ENCODE measurements at places on chromosomes 6 and 20.

DNA sequence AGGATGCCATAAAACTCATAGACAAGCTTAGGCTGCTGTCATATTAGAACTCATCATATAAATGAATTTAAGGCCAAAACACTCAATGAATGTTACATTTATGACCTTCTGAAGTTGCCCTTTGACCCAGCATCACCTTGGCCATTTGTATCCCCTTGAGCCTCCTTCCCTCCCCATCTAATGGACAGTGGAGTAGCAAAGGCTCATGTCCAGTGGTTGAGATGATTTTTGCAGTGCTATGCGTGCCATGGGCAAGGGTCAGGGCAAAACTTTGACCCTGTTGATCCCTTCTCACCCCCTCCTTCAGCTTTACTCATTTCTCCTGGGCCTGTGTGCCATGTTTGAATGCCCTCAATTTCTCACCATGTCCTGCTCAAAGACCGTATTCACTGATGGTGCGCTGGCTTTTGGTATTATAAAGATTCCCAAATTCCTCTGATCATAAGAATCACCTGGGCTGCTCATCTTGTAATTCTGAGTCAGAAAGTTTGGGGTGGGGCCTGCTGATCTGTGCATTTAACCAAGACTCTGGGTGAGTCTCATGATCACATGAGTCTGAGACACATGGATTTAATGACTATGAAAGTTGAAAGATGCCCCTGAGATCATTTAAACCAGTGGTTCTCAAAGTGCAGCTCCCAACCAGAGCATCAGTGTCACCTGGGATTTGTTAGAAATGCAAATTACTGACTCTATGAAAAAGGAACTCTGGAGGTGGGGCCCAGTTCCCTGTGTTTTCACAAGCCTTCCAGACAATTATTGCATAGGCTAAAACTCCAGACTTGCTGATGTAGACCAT is 57.5 kb upstream of the IL20RA start:
- DNase-seq = no peak

GRCh38 chr6:122393351-122393896 is 6.0 kb upstream of the HSF2 start:
- no peak for DNase-seq

DNA sequence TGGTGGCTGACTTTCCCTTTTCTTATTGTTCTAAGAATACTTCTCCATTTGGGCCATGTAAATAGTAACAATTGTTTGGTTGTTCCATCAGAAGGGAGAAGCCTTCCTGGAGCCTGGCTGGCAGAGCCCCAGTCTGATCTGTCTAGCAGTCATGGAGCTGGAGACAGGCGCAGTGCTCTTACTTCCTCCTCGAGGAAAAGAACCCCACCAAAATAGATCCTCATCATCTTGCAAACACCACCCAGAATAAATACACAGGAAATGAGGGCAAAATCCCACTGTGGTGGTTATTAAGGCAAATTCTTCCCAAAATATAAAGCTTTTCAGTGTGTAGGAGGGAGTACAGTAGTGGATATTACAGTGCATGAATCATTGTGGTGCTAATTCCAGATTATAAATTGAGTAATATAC is 195.1 kb upstream of the SGK1 start:
- DNase-seq = no peak

DNA sequence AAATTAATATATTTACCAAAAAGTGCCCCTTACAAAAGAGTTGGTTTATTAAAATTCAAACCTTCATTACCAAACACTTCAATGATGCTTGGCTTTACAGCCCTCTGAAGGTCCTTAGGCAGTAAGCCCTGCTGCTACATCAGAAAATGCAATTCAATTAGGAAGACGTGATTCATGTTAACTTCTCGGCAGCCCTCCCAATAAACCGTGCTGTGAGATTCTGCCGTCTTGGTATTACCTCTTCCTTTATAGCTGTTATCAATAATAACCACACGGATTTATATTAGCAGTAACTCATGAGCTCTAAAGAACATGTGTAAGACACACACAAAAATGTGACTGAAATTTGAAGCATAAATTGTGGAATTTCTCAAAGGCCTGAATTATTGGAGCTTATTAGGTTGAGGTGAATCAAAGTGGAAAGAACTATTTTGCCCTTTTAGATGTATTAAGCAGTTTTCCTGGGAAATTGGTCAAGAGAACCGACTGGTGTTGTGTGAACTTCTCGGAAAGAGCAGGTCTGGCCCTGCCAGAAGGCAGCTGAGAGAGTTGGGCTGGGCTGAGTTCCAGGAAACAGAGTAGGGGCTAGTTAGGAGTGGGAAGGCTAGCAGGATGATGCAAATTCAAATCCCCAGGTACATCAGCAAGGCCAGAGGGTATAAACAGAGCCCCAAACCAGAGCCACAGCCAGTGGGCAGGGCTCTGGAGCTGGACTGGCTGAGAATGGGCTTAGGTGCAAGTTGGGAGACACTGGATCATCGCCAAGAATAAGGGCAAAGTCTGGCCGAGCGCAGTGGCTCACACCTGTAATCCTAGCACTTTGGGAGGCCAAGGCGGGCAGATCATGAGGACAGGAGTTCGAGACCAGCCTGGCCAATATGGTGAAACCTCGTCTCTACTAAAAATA is 33.1 kb downstream of the FGD2 start:
- DNase-seq = no peak

DNA sequence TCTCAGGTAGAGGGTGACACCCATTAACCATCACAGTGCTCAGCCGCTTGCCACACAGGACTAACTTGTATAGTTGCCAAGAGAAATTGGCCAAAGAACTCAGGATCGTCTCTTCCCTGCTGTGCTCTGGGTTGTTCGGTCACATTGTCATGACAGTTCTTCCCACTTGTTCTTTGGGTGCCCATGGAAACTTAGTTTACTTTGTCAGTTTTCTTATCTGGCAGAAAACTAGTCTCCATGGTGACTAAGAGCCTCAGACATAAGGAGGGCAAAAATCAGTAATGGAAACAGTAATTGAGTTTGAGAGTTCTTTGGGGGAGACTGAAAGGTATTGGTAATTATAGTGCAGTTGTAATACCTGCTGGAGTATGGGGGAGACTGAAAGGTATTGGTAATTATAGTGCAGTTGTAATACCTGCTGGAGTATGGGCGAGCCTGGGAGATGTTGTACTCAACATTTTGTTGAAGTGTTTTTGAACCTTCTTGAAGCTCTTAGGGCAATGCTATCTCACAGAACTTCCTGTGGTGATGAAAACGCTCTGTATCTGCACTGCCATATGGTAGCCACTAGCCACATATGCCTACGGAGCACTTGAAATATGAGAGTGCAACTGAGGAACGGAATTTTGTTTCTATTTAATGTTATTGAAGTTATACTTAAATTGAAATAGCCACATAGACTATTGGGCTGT is 95.2 kb upstream of the HDGFL1 start:
- DNase-seq = no peak

- no peak for DNase-seq
Measured at GRCh38 chr20:47125508-47125757, 230.8 kb downstream of the EYA2 start.

- DNase-seq = no peak
Measured at GRCh38 chr6:127435626-127436220, 23.5 kb downstream of the KIAA0408 start.

DNA sequence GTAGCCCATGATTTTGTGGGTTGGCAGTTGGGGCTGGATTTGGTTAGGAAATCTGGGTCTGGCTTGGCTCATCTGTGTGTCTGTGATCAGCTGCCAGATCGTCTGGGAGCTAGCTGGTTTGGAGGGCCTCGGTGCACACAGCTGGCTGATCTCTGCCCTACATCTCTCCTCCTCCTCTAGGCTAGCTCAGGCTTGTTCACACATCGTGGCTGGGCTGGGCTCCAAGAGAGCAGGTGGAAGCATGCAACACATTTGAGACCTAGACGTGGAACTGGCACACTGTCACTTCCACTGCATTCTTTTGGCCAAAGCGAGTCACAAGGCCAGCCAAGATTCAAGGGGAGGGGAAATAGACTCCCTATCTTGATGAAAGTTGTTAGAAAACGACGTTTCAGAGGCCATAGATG is 15.9 kb downstream of the NDUFAF5 start:
- DNase-seq = no peak

GRCh38 chr6:112360498-112360897 is 13.4 kb downstream of the RFPL4B start:
- no peak for DNase-seq

DNA sequence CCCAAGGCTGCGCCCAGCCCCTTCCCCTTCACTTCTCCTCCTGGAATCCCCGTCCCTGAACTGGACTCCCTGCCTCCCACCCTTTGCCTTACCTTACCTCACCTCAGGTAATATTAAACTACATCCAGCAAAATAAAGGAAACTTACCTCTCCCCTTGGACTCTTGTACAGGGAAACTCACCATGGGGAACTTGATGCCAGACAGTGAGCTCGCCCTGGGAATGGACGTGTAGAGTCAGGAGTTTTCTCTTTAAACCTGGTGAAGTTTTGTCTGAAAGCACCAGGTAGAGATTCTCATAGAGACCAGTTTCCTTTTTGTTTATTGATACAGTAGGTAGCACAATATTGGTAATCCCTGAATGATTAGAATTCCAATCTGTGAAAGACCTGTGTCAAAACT is 544 bp upstream of the HLA-C start:
- no peak for DNase-seq

- no peak for DNase-seq
Measured at GRCh38 chr6:1825926-1826325, 216.2 kb downstream of the FOXC1 start.

- DNase-seq = no peak
Measured at GRCh38 chr6:25035512-25036435, 100.0 kb upstream of the RIPOR2 start.

- DNase-seq = no peak
Measured at GRCh38 chr6:110949679-110950285, 8.7 kb upstream of the GTF3C6 start.

GRCh38 chr20:382291-383115 is 1.9 kb downstream of the TRIB3 start:
- DNase-seq = no peak

GRCh38 chr20:62737271-62737811 is 28.7 kb downstream of the NTSR1 start:
- DNase-seq = no peak

GRCh38 chr6:139970591-139970991 is 596.1 kb upstream of the CITED2 start:
- no peak for DNase-seq

GRCh38 chr20:44029848-44030230 is 115.2 kb downstream of the TOX2 start:
- no peak for DNase-seq

- DNase-seq = no peak
Measured at GRCh38 chr6:110886555-110887167, 12.1 kb downstream of the AMD1 start.

DNA sequence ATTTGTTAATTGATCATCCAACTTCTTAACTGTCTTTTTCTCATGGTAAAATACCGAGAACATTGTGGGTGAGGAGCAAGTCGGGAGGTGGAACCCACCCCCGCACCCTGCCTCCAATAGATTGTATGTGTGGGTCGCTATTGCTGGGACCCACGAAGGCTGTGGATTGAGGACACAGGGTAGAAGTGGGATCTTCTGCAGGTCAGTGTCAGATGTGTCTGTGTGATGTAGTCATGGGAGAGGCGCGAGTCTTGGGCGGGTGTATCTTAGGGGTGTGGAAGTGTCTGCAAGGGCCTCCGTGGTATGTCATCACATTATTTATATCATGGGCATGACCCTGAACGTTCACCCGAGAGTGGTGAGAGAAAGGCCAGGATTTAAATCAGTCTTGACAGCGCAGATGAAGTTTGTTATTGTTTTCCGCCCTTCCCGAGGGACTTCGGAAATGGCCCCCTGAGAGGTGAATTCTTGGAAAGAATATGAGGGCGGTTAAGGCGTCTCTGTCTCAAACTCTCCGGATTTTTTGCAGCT is 472 bp upstream of the PAQR8 start:
- no peak for DNase-seq

GRCh38 chr20:25015986-25016385 is 23.4 kb upstream of the APMAP start:
- no peak for DNase-seq

DNA sequence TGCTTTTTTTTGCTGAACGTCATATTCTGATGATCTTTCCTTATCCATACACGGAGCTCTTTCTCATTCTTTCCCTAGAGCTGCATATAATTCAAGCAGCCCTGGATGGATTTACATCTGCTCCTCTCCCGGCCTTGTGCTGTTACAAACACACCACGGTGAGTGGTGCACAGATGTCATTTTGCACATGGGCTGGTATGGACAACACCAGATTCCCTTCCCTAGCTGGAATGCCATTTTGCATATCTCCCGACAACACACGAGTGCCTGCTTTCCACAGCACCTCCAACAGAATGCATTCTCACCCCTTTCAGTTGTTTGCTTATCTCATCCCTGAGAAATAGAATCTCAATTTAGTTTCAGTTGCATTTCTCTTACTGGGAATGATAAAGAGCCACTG is 69.5 kb upstream of the AFDN start:
- no peak for DNase-seq

- DNase-seq = no peak
Measured at GRCh38 chr6:21731411-21732031, 138.0 kb downstream of the SOX4 start.

DNA sequence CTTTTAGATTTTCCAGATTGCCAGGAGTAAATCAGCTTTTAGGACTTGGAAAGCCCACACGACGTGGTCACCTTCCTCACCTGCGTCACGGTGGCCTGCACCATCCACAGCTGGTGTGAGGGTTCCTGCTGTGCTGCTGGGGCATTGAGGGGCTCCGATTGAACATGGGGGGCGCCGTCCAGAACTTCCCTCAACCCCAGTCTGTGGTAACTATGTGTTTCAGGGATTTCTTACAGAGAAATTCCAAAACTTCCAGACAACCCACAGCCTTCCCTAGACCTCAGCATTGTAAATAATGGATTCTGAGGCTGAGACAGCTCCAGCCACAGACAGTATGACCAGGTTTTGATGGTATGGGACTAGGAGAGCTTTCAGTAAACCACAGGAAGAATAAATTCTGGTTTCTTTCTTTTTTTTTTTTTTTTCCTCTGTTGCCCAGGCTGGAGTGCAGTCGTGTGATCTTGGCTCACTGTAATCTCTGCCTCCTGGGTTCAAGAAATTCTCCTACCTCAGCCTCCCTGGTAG is 46.7 kb upstream of the IRF4 start:
- DNase-seq = no peak

DNA sequence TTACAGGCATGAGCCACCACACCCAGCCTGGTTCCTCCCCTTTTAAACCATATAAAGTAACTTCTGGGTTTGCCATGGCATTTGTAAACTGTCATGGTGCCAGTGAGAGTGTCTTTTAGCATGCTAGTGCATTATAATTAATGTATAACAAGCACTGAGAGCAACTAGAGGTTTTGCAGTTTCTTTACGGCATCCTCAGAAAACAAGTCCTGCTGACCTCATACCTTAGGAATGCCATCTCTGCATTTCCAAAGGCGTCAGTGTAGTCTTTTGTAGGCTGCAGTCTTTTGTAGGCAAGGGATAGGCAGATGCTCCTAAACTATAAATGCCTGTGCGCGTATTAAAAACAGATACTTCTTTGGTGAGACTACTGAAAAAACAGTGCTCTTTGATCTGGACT is 75.0 kb upstream of the EZR start:
- DNase-seq = no peak

GRCh38 chr6:4973982-4974745 is 29.7 kb downstream of the RPP40 start:
- no peak for DNase-seq

- no peak for DNase-seq
Measured at GRCh38 chr6:12189661-12190060, 100.5 kb upstream of the EDN1 start.

GRCh38 chr6:39772559-39773273 is 19.5 kb upstream of the DAAM2 start:
- no peak for DNase-seq

GRCh38 chr6:166306378-166307081 is 1.7 kb downstream of the PRR18 start:
- no peak for DNase-seq
